NCI-H2107 (cell line): ENCODE measurements at places on chromosomes 4 and X.

DNA sequence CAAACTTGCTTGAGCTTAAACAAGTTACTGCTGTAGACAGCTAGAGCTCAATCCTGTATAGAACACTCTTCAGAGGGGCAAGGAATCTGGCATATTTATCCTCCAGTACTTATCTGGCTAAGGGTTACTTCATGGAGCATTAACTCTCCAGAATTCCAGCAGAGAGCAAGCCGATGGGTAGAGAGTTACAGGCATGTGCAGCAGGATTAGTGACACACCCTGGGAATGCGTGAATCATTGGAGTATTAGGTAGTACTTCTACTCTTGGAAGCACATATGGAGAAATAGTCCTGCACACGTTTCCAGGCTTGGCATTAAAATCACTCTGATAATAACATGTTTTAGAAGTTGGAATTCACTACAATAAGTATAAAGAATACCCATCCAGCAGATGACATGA, 35.4 kb downstream of the GRXCR1 start:
- DNase-seq = no peak

- DNase-seq = no peak
Observed at GRCh38 chrX:153588782-153589446, 10.0 kb downstream of the CCNQ start.

DNA sequence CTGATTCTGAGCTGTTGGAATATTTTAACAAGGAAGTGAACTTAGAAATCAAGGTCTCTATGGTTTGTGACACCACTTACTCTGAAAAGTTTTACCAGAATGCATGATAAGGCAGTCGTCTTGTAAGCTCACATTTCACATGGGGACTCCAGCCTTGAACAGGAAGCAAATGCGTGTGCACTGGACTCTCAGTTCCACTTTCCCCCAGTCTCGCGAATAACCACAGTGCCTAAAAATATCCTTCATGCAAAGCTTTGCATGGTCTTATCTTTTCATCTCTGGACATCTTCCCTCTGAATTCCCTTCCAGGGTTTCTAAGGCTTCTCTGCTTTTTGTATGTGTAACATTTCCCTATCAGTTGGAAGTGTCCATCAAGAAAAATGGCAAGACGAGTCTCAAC, 581.8 kb downstream of the NLGN4X start:
- DNase-seq = no peak

GRCh38 chr4:26464420-26465095, 25.7 kb downstream of the CCKAR start:
- DNase-seq = no peak

- DNase-seq = no peak
Observed at GRCh38 chrX:136825771-136826170, 45.0 kb upstream of the ARHGEF6 start.

- DNase-seq = no peak
Observed at GRCh38 chr4:64718091-64718490, 308.8 kb upstream of the TECRL start.

DNA sequence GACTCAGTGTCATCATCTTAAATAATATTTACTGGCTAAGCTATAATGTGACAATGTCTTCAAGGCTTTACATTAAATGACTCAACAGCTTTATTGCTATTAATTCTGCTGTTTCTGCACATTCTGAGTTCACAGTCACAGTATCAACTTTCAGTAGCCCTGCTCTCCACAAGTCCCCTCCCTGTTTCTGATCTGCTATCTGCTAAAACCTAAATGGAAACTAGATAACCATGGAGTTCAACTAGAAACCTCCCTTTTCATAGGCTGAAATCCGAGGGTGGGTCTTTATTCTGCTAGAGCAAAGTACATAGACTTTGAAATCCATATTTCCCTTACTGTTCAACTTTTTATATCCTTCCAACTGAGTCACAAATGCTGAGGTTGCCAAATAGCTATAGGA, 5.4 kb upstream of the ACE2 start:
- no peak for DNase-seq

DNA sequence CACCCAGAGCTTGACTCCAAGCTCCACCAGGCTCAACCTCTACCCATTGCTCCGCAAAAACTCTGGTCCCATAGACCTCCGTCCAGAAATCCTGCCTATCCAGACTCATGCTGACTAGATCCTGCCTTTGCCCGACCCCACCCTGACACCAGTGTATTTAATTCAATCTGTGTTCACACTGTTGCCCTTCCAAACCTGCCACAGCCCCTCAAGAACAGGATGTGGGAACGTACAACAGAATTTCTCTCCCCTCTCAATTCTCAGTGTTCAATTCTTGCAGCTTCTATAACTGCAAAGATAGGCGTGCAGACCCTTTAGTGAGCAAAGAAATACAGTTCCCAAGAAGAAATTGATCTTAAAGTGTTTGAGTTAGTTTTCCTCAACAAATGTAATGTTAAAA, 154.2 kb upstream of the FRG1 start:
- no peak for DNase-seq

- no peak for DNase-seq
Observed at GRCh38 chrX:57906790-57907189, 3.5 kb downstream of the ZXDA start.

DNA sequence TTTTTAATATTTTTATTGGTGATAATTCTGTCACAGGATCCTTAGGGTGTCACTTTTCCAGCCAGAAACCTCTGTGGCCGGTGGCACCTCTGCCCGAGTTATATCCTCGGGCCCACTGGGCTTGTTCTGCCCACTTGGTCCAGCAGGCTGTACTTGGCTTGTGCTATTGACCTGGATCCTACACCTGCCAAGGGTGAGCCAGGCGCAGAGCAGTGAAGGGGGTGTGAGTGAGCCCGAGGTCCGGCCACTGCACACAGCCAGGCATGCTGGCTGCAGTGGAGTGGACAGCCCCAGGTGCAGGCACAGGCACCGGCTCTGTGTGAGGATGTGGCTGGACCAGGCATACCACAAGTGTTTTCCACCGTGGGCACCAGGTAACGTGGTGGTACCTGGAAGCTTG, 54.7 kb upstream of the NUDT6 start:
- no peak for DNase-seq

DNA sequence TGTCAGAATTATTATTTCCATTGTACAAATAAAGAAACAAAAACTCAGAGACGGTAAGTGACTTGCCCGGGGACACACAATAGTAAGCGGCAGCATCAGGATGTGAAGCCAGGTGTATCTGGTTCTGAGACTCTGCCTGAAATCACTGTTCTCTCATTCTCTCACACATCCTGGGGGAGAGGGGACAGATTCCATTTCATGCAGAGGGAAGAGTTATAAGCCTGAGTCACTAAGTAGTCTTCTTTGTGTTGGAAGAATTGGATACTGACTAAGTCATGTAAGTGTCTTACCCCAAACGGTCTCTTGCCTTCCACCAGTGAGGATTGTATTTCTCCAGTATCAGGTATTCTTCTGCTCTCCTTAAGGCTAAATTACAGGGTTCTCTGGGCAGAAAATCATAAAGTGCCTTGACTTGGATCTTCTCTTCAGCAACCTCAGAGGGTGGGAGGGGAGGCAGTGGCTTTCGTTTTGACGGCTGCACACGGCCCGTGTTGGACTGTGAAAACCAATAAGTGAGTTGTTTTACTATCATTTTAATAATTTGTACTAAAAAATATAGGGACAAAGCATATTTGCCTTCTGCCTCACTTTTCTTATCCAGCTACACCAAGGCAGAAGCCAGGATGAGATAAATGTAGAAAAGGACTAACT, 21.9 kb downstream of the TXK start:
- DNase-seq = no peak

GRCh38 chrX:154855256-154855655, 20.8 kb upstream of the SMIM9 start:
- no peak for DNase-seq

- no peak for DNase-seq
Observed at GRCh38 chr4:8615921-8616787, 23.6 kb downstream of the CPZ start.

GRCh38 chr4:76554630-76555029, 119.6 kb downstream of the SHROOM3 start:
- no peak for DNase-seq

- no peak for DNase-seq
Observed at GRCh38 chr4:17195461-17196275, 297.2 kb upstream of the LDB2 start.

GRCh38 chr4:86256086-86256485, 103.8 kb downstream of the MAPK10 start:
- no peak for DNase-seq

DNA sequence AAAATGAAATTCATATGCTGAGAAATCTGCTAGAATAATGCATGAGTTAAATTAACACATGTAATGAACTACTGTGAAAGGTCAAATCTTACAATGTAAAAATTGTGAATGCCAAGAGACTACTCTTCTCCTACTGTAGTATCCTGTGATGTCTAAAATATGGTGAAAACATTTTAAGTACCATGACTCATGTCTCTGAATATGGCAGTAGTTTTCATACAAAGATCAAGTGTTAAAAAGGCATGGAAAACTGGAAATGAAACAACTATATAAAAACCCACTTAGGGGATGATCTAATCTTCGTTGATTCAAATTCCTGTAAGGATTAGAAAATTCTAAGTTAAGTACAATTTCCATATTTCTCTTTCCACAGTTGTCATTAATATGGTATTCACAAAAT, 221.3 kb downstream of the PPP3CA start:
- DNase-seq = no peak

GRCh38 chrX:66049056-66049455, 9.2 kb upstream of the VSIG4 start:
- no peak for DNase-seq

- DNase-seq = no peak
Observed at GRCh38 chr4:100075486-100076270, 114.6 kb downstream of the DDIT4L start.

- DNase-seq = no peak
Observed at GRCh38 chrX:41982953-41983352, 59.6 kb upstream of the CASK start.

- no peak for DNase-seq
Observed at GRCh38 chrX:69153060-69153730, 12.1 kb downstream of the PJA1 start.

DNA sequence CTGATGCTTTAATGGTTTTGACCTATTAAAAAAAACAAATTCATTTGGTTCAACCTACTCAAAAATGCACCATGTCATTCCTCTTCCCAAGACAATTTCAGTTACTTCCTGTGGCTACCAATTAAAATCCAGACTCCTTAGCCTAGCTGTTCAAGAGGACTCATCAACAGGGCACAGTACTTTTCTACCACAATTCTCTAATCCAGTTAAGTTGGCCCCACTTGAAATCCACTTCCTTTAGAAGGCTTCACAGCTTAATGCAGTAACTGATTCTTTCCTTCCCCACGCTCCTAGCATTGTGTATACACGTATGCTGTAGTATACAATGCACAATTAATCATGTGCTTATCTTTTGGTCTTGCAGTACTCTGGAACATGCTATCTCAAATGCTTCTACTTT, 129.8 kb downstream of the UGT8 start:
- no peak for DNase-seq

- DNase-seq = no peak
Observed at GRCh38 chr4:47662975-47663374, 174.9 kb downstream of the CORIN start.

DNA sequence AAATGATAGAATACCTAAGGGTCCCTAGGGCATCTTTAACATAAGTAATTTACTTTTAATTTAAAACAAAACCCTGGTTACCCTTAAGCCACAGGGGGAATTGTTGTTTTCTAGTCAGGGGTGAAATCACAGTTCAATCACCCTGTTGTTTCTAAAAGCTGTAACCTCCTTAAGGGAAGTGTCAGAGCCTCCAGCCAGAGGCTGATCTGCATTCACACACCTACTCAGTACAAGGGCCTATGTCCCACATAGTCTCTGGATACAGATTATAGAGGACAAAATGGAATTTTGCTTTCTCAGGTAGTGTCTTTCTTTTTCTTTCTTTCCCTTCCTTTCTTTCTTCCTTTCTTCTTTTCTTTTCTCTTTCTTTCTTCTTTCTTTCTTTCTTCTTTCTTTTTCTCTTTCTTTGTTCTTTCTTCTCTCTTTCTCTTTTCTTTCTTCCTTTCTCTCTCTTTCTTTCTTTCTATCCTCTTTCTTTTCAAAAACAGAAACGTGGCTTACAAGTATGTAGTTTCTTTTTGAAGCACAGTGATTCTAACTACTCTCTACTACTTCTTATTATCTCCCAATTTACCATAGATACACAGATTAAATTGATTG, 31.1 kb upstream of the BMPR1B start:
- no peak for DNase-seq

DNA sequence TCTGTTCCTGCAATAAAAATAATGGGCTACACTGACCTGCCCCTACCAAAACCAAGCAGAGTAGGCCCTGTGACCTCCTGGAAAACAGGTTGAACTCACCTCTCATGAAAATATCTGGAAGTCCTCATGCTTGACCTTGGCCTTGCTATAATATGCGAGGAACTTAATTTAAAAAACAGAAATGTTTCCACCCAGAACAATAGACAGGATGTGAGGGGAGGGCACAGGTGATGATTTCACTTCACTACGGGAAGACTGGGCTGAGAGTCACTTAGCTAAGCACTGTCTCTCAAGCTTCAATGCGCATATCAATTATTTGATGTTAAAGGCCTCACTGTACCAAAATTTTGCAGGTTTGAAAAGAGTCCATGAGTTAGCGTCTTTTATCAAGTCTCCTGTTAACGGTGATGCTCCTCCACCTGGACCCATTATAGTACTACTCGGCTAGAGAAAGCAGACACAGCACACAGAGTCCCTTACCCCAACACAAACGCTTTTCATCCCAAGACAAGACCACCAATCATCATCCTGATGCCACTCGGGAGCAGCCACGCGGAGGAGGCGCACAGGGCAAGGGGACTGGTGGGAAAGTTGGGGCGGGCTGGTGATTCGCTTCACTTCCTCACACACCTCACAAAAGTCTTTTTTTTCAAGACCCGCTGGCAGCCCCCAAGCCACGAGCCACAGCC, 25.9 kb downstream of the ZNF721 start:
- no peak for DNase-seq

DNA sequence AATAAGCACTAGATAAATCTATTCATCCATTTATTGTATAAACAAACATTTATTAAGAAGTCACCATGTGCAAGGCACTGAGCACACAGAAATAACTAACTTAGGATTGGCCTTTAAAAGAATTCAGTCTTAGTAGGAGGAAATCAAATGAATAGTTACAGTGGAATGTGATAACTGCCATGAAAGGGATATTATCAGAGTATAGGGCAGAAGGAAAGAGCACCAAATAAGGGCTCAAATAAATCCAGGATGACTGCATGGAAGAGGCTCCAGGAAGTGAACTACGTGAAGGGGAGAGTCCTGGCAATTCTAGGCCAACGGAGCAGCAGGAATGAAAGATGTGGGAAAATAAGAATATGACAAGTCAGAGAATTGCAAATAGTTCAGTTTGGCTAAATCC, 406.0 kb downstream of the INPP4B start:
- DNase-seq = no peak

- DNase-seq = no peak
Observed at GRCh38 chr4:67037504-67038227, 507.6 kb downstream of the CENPC start.

- no peak for DNase-seq
Observed at GRCh38 chrX:110401135-110401534, 42.5 kb downstream of the RTL9 start.

- DNase-seq = no peak
Observed at GRCh38 chr4:144954230-144954629, 143.8 kb downstream of the ANAPC10 start.
